ENCODE measurements at places on chromosomes 7 and 10.

- DNase-seq = no peak
These were observed 49.5 kb upstream of the CALD1 start for GRCh38 chr7:134729895-134730294.

GRCh38 chr10:71316056-71316785 is 2.8 kb upstream of the SLC29A3 start:
- no peak for DNase-seq

DNA sequence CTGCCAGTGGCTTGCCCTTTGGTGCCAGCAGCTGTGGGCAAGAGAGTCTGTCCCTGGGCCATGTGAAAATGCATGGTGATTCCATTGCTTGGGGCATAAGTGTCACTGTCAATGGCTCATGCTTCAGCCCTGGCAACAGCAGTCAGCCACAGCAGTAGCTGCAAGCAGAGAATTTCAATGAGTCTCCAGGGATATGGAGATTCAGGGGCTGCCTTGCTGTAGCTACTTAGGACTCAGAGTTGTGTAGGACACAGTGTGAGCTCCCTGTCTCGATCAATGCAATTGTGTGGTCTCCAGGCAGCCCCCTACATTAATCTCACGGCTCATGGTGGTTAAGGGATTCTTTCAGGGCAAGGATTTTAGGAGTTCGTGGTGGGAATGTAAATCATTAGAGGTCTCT is 126.3 kb upstream of the STARD3NL start:
- DNase-seq = no peak

DNA sequence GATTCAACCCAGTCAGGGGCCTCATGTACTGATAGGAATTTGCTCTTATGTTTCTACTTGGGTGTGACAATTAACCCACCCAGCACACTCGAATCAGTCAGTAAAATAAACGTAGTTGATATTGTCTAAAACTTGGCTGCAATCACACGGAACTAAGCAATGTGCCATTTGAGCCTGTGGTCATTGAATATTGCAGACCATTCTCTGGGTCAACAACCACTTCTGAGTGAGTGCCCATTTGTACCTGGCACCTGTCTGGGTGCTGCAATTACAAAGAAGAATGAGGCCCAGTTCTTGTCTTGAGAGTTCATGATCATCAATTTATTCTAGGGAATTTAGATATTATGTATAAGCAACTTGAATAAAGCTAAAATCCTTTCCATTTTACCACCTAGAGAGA is 29.8 kb downstream of the NPY start:
- DNase-seq = no peak

- no peak for DNase-seq
These were observed 10.5 kb upstream of the GATAD1 start for GRCh38 chr7:92436612-92437445.

DNA sequence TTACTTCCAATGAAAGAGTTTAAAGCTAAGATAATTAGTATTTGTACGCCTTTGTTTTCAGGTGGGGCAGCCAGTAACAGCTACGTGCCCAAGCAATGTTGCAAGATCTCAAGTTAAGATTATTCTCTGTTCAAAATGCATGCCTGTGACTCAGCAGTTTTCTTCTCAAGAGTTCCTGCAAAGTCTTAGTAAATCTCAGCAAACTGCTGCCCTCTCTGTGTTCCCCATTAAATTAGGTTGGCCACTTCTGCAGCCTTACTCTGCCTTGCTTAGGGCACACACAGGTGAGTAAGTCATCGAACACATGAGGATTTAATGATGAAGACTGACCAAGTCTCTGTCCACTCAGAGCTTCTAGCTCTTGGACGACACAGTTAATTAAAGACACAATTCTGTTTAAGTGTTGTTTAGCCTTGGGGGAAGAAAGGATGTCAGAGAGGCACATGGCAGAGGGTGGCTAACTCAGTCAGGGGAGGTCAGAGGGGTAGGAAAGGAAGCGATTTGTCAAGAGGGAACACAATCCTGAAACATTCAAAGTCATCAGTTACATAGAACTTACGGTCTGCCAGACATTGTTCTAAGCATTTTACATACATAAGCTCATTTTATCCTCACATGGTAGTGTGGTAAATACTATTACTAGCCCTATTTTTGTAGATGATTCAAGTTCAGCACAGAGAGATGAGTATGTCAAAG is 20.2 kb upstream of the SLC35G1 start:
- no peak for DNase-seq

- no peak for DNase-seq
These were observed 156.2 kb downstream of the TCERG1L start for GRCh38 chr10:131155218-131155875.

GRCh38 chr10:79397575-79398303 is 47.7 kb downstream of the ZCCHC24 start:
- DNase-seq = no peak

GRCh38 chr7:133611955-133612354 is 359.1 kb downstream of the EXOC4 start:
- no peak for DNase-seq

- DNase-seq = no peak
These were observed 6.9 kb upstream of the MRPS24 start for GRCh38 chr7:43876241-43876640.

- DNase-seq = no peak
These were observed 274.6 kb downstream of the TNS3 start for GRCh38 chr7:47307311-47307710.

- no peak for DNase-seq
These were observed 29.3 kb downstream of the ZMIZ1 start for GRCh38 chr10:79098061-79098460.

DNA sequence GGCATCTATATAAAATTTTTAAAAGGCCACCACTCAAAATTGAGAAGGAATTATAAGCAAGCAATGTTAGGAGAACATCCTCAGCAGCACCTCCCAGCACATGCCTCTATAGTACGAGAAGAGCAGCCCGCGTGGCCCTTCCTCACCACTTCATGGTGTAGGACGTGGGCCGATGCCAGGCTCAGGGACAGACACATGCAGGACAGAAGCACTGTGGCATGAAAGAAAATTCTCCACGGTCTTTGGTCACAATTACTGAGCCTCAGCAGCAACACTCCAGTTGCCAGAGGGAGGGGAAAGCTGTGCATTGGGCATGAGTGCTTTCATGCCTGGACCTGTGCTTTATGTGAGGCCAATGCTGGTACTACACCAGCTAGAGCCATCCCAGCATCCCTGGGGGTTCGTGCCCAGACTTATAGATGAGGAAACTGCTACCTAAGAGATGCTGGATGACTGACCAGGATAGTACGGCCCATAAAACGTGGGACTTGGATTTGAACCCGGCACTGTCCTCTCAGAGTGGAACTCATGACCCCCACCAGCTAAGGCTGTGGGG is 164.7 kb downstream of the ADAM12 start:
- DNase-seq = no peak

DNA sequence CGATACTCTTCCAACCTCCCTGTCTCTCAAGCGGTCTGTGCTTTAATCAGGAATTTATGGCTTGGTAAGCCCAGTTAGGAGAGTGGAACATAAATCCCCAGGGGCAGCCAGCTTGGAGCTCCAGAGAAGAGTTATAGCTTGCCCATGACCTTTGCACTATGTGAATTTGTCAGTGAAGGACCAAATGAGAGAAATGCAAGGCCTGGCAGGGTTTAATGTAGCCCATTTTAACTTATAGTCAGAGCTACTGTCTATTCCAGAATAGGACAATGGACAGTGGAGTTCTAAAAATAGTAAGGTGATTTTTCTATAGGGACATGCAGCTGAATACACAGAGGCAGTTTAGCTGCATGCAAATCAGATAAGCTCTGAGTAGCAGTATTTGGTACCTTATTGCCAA is 142.6 kb upstream of the CAV2 start:
- no peak for DNase-seq

GRCh38 chr10:49738616-49739360 is 23.3 kb downstream of the OGDHL start:
- DNase-seq = no peak

GRCh38 chr10:131925011-131925649 is 24.3 kb downstream of the PPP2R2D start:
- no peak for DNase-seq

DNA sequence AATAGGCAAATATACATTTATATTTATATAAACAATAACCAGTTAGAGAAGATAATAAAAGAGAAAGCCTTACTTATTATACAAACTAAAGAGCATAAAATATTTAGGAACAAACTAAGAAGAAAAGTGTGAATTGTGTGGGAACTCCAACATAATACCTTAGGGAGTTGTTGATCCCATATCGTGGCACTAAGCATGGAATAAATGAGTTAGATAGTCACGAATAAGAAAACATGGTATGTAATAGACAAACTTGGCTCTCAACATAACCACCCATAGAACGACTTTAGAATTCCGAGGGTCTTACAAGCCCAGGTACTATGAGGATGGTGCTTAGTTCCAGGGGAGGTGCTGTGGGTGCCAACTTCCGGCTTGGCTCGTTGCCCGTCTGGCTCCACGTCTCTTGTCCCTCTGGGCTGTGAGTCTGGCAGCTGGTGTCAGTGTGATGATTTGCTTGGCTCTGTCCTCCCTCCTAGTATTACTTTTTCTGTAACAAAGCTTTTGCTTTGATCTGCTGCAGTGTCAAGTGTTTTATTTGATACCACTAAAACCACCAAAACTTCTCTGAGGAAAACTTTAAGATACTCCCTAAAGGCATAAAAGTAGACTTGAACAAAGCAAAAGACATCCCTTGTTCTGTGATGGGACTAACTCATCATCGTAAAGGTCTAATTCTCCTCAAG is 9.5 kb upstream of the RBM20 start:
- peak; percentile 59 for DNase-seq

Measured in breast epithelium (tissue), 4 donors.